ENCODE measurements at places on chromosomes 7 and 10. TPM values are rescaled to one million over a fixed set of nuclear protein-coding genes. Genes with fewer than 3 reads are reported as not detected.
A peak's percentile ranks its signal among the peaks of the same experiment; 100 is the strongest.

Gene OR2A1
- total RNA-seq: not detected

DNA sequence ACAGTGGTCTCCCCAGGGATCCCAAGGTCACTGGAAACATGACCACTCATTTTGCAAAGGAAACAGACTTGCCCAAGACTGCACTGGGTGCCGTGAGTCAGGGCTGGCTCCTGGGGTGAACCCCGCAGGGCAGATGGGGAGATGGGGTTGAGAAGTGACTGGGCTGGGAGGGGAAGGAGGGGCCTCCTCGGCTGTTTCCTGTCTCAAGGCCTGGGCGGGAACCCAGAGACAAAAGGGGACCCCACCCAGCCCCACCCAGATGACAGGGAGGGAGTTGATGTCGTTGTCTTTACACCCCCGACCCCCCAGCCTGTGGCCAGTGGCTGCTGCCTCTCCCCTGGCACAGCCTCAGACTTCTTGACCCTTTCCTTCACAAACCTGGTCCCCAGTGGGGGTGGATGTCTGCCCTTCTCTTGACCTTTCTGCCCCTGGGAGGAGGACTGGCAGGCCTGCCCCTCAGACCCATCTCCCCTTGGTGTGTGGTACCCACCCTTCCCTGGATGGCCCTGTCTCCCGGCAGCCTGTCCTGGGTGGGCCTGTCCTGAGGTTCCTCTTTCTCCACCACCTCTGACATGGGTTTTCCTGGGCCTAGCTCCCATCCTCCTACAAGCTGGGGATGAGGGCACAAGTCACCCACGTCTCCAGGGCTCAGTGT, 1.4 kb downstream of the MYO1G start:
- DNase-seq: peak; percentile 92

Gene CABCOCO1
- total RNA-seq: not detected

GRCh38 chr7:112162784-112163506, 43.3 kb downstream of the DOCK4 start:
- DNase-seq: no peak

DNA sequence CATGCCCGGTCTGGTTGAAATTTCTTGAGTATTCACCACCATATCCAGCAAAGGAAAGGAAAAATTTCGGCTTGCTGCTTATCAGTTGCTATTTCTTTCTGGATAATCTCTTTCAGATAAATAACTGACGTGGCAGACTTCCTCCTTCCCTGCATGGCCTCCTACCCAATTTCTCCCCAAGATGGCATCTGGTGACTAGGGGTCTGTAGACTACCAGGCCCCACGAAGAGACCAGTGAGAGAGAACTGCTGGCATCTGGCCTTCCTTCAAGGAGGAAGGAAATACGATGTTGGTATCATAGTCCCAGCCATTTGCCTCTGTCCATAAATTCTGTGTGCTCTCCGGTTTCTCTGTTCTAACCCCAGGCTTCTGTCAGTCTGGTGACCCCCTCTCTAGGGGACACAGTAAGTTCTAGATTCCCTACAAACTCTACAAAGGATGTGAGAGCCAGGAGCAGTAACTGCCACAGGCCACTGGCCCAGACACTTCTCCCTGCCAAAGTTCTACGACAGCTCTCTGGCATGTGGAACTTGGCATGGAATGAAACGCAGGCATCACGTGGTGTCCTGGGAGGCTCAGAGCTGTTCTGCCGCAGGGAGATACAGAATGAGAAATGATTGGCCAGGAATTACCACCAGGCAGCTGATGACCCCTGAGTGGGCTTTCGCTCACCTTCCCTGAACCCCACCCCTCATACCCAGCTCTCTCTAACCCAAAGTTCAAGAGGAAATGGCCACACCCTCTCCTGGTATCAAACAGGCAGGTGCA, 30.0 kb upstream of the MSRB2 start:
- DNase-seq: no peak

DNA sequence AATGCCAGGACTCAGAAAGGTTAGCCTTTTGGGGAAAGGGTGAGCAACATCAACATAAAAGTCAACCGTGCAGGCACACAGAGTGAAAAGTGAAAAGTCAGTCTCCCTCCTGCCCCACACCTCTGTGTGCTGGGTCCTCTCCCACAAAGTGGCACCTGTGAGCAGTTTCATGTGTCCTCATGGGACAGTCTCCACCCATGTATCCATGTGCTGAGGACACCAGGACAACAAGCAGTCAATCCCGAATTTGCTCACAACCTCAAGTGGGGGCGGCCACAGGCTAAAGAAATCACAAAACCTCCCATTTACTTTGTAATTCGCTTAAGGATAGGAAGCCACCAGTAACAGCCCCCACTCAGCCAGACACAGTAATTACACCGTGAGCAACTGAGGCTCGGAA, 97.4 kb downstream of the ARHGAP22 start:
- no peak for DNase-seq

- DNase-seq: no peak
Observed at GRCh38 chr10:83585686-83586085, 553.6 kb upstream of the GHITM start.

- DNase-seq: peak; percentile 87
Observed at GRCh38 chr10:102117391-102118159, 2.6 kb downstream of the LDB1 start.
